NCI-H187 treated with DMSO at 0.1 percent for 48 hours (cell line): ENCODE measurements at places on chromosomes 6 and 20.

DNA sequence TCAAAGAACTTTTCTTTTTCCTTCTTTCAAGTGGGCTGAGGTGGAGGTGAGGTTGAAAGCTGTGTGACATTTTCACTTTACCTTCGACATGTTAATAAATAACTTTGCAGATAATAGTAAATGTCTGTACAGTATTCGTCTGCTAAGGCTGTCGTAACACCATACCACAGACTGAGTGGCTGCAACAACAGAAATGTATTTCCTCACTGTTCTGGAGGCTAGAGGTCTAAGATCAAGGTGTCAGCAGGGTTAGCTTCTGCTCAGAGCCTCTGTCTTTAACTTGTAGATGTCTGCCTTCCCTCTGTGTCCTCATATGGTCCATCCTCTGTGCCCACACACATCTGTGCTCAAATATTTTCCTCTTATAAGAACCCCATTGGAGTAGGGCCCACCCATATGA lies 14.9 kb downstream of the PHACTR2 start:
- DNase-seq: no peak

DNA sequence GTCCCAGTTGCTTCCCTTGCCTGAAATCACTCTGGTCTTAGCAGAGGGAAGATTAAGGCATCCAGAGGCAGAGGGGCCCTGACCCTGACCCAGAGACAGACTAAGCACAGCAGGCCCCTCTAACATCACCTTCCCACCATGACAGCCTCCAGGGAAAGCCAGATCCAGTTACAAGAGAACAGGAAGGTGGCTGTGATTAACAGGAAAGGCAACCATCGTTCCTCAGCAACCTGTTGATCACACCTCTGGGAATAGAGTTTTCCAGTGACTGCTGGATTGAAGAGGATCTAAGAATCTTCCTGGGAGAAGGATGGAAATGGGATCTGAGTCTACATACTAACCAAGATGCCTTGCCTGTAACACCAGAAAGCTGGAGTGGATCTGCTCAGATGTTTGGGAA lies 5.2 kb upstream of the TREM1 start:
- no peak for DNase-seq

- DNase-seq: no peak
These were observed 7.3 kb upstream of the PCMTD2 start for GRCh38 chr20:64247970-64248841.

GRCh38 chr6:44701637-44702101 lies 314.2 kb downstream of the CDC5L start:
- DNase-seq: no peak

DNA sequence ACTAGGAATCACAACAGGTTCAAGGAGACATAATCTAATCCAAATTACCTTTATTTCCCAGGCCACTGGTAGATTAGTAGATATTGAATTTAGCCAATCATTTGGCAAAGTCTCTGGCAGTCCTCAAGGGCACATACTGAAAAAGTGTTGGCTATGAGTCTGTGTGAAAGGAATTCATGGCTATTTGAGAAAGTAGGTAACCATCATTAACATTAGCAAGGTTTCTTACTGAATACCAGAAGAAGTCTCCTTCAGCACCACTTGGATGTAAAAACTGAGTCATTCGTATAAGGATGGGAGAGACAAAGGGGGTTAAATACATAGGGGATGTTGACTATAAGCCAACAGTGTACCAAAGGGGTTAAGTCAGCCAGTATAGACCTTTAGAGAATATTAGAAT lies 36.7 kb downstream of the AGPAT4 start:
- DNase-seq: no peak

GRCh38 chr20:19292254-19292653 lies 79.8 kb downstream of the SLC24A3 start:
- no peak for DNase-seq

- no peak for DNase-seq
These were observed 364.6 kb upstream of the SULF2 start for GRCh38 chr20:48149902-48150301.

DNA sequence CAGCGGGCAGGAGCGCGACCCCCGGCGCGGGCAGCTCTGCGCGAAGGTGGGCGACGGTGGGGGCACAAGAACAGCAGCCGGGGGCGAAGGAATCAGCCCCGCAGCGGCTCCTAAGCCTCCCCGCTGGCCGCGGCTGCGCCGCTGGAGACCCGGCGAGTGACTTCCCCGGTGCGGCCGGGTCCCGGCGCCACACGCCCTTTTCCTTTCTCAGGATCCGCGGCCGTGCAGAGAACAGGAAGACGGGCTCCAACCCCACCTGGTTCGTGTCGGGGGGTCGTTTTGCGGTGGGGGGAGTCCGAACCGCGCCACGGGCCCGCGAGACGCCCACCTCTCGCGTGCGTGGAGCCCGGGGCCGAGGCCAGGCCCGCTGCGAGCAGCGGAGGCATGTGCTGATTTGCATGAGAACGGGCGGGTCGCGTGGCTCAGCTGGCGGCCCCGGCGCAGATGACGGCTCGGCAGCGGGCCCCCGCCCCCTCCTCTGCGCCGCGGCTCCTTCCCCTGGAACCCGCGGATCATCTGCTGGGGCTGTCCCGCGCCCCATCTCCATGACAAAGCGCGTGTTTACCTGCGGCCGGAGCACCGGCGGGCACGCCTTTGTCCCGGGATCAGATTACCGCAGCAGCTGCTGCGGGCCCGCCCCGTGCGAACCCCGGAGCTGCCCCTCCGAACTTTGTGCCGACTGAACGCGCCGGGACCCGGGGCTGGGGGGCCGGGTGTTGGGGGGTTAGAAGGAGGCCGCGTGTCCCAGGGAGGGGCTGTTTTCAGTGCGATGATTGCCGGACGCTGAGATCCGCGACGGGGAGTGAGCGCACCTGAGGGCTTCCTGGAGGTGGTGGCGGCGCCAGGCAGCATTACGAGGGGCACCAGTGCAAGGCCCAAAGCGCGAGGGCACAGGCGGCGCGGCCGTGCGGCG lies 4.9 kb upstream of the DLL1 start:
- no peak for DNase-seq

GRCh38 chr20:10672624-10673127 lies 1.1 kb downstream of the JAG1 start:
- DNase-seq: no peak

DNA sequence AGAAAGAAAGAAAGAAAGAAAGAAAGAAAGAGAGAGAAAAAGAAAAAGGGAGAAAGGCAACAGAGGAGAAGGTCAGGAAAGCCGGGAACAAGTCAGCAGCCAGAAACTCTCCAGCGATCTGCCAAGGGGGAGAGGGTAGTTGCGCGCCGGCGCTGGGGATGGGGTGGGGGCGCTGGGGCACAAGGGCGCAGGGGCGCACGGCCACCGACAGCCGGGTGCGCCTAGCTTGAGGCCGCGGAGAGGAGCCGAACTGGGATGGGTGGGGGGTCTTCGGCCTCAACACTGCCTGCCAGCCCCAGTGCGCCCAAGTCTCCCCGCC lies 533 bp upstream of the RSPO3 start:
- no peak for DNase-seq

GRCh38 chr20:49990271-49990720 lies 7.5 kb downstream of the SNAI1 start:
- DNase-seq: no peak

- no peak for DNase-seq
These were observed 95.6 kb downstream of the SCML4 start for GRCh38 chr6:107728564-107728897.

GRCh38 chr6:1809291-1809988 lies 199.7 kb downstream of the FOXC1 start:
- DNase-seq: no peak

GRCh38 chr6:127851197-127851596 lies 49.7 kb downstream of the THEMIS start:
- no peak for DNase-seq

DNA sequence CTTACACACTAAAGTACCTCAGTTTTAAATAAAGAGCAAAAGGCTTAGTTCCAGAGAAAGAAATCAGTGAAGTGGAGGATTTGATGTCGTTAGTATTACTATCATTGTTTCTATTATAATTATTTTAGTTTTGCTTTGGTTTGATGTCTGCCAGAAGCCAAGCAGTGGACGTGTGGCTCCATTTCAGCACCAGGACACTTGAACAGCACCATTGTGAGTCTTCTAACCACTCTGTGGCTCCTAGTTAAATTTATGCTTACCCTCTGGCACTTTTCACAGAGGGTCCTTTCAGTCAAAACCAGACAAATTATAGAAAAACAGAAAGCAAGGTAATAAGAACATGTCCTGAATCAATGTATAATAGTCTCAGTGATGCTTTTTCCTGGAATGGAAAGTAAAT lies 3.4 kb downstream of the COL9A1 start:
- DNase-seq: no peak
